Activated CD4-positive, alpha-beta memory T cell treated with anti-CD3 and anti-CD28 coated beads for 36 hours (primary cell): ENCODE measurements at places on chromosomes 7 and 10. TPM values are rescaled to one million over a fixed set of nuclear protein-coding genes. Genes with fewer than 3 reads are reported as not detected.

Gene GJC3
- 0.19 TPM for total RNA-seq

Gene EIF5AL1
- total RNA-seq: 3.2 TPM

Gene CHST15
- 0.12 TPM for total RNA-seq

- H3K27ac ChIP-seq: no peak overlapping the region
- H3K36me3 ChIP-seq: peaks cover 1% of the 10 kb centered on the region
- DNase-seq: no peak
- peaks cover 24% of the 10 kb centered on the region for H3K4me1 ChIP-seq
- H3K4me3 ChIP-seq: no peak overlapping the region
Observed at GRCh38 chr7:75924256-75924655, 9.3 kb downstream of the POR start.

- H3K4me1 ChIP-seq: no peaks in the 10 kb centered on the region
- no peak overlapping the region for H3K4me3 ChIP-seq
- H3K36me3 ChIP-seq: no peaks in the 10 kb centered on the region
- DNase-seq: no peak
Observed at GRCh38 chr10:31064348-31064747, 32.7 kb upstream of the ZNF438 start.
